ENCODE measurements at places on chromosomes 13 and 19.
A peak's percentile ranks its signal among the peaks of the same experiment; 100 is the strongest.

- peak; percentile 46 for DNase-seq
These were observed 198.7 kb upstream of the SERP2 start for GRCh38 chr13:44174769-44175425.

DNA sequence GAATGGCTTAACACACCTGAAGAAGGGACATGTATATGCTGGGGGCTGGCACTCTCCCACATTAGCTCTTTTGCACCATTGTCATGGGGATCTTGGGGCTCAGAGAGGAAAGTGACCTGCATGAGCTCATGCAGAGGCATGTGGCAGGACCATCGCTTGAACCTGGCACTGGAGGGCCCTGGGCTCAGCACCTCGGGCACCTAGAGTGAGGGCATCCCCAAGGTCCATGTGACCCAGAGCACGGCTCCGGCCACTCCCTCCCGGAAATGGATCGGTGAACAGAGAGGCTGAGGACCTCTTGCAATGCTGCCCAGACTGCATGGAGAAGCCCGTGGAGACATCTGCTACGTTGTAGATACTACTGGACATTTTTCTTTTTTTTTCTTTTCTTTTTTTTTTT lies 38.6 kb upstream of the CCNE1 start:
- no peak for DNase-seq

DNA sequence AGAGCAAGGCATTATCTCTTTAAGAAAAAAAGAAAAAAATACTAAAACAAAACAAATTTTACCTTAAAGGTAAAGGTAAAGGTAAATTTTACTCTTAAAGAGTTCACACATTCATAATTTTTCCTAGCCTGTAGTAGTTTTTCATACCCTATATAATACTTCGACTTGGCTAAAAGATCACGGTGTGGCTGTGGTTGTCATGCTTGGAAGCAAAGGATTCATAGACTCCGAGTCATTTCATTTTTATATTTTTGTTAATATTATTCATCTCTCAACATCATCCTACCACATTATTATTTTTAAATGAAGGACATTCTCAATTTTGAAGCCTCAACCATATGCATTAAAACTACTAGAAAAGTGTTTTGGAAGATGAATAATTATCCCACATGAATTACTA lies 52.7 kb downstream of the PIBF1 start:
- no peak for DNase-seq

DNA sequence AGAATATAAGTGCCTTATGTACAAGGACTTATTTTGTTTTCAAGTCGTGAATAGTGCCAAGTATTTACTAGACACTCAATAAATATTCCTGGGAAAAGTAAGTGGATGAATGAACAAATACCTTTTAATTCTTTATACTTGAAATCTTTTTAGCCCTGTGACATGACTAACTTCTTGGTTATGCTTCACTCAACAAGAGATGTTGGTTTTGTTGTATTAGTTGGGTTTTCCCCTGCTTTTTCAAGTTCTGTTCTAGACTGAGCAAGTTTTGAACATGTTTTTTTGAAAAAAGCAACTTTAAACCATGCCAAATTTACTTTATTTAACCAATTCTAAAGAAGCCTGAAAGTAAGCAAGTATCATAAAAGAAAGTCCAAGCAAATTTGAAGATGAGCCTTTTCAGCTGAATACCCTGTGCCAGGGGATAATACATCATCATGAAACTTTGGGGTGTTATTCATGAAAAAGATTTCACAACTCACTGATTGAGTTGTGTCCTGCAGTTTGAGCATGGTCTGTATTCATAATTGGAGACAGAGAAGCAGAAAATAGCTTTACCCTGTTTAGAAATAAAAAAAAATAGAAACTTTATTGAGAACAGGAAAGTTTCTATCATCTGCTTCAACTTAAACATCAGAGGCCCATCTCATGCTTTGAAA lies 11.1 kb downstream of the LMO7 start:
- peak; percentile 43 for DNase-seq

GRCh38 chr13:48199404-48199946 lies 33.5 kb upstream of the ITM2B start:
- no peak for DNase-seq

GRCh38 chr13:57569986-57570385 lies 61.6 kb upstream of the PCDH17 start:
- no peak for DNase-seq

DNA sequence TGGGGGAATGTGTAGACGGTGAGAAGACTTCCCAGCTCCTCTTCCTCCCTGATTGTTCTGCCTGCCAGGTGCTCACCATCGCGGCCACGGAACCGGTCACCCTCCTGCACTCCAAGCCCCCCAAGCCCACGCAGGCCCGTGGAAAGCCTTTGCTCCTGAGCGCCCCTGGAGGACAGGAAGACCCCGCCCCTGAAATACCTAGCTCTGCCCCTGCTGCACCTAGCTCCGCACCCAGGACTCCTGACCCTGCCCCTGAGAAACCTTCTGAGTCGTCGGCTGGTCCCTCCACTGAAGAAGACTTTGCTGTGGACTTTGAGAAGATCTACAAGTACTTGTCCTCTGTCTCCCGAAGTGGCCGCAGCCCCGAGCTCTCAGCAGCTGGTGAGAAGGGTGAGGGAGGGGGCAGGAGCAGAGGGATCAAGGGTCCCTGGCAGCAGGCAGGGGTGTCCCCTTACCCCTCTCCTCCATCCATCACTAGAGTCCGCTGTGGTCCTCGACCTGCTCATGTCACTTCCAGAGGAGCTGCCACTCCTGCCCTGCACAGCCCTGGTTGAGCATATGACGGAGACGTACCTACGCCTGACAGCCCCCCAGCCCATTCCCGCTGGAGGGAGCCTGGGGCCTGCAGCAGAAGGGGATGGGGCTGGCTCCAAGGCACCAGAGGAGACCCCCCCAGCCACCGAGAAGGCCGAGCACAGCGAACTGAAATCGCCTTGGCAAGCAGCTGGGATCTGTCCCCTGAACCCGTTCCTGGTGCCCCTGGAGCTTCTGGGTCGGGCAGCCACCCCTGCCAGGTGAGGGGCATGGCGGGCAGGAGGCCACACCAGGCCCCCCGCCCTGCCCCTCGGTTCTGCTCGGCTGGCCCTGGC lies 2.1 kb downstream of the SNAPC2 start:
- DNase-seq = no peak

GRCh38 chr13:75579529-75579928 lies 29.9 kb downstream of the UCHL3 start:
- no peak for DNase-seq

DNA sequence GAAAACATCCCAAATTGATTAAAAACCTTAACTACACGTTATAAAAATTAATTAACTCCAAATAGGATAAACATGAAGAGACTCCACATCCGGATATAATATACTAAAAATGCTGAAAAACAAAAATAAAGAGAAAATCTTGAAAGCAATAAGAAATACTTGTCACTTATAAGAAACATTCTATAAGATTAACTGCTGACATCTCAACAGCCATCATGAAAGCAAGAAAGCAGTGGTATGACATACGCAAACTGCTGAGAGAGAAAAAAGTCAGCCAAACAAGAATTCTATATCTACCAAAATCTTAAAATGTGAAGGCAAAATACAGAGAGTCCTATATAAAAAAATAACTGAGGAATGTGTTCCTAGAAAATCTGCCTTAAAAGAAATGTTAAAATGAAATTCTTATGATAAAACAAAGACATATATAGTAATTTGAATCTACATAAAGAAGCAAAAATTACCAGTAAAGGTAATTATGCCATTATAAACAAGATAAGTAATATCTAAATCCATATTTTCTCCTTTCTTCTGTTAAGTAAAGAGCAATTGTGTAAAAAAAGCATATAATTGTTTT lies 1851.1 kb downstream of the PCDH9 start:
- DNase-seq = no peak

- DNase-seq = no peak
These were observed 211.9 kb downstream of the OLFM4 start for GRCh38 chr13:53240401-53241025.

DNA sequence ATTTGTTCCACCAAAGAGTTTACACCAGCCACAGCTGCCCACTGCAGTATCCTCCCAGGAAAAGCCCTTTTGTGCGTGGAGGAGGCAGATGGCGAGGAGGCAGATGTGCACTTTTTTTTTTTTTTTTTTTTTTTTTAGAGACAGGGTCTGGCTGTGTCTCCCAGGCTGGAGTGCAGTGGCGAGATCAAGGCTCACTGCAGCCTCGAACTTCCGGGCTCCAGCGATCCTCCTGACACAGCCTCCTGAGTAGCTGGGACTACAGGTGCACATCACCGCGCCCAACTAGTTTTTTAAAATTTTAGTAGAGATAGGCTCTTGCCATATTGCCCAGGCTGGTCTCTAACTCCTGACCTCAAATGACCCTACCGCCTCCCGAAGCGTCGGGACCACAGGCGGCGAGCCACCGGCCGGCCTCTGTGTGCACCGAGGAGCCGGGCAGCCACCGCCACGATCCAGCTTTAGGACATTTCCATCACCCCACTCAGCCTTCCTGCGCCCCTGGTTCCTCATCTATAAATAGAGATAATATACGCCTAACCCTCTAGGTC lies 563 bp upstream of the PDCD5 start:
- no peak for DNase-seq

DNA sequence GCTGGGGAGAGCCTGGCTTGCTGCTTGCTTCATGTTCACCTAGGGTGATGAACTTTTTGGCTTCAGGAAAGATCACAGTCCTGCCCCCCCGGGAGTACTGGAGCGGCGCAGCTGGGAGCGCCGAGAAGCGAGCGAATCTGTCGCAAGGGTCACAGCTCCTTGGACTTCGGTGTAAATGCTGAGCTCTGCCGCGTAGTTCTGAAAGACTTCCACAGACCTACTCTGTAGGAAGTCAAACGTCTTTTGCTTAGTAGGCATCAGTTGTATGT lies 2.7 kb downstream of the ING1 start:
- peak; percentile 16 for DNase-seq

DNA sequence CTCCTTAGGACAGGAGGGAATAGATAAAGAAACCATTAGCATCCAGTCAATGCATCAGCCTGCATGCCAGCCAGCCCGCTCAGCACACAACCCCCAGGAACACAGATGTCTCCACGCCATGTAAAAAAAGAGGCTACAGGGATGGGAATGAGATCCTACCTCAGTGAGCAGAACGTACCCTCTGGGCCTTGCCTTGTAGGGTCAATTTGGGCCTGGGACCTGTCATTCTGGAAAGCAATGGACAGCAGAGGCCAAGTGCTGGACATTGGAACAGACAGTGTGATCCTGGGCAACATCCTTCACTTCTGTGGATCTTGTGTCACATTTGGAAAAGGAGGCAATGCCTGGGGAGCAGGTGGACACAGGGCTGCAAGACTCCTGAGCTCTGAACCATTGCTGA lies 26.0 kb downstream of the VSTM2B start:
- no peak for DNase-seq

DNA sequence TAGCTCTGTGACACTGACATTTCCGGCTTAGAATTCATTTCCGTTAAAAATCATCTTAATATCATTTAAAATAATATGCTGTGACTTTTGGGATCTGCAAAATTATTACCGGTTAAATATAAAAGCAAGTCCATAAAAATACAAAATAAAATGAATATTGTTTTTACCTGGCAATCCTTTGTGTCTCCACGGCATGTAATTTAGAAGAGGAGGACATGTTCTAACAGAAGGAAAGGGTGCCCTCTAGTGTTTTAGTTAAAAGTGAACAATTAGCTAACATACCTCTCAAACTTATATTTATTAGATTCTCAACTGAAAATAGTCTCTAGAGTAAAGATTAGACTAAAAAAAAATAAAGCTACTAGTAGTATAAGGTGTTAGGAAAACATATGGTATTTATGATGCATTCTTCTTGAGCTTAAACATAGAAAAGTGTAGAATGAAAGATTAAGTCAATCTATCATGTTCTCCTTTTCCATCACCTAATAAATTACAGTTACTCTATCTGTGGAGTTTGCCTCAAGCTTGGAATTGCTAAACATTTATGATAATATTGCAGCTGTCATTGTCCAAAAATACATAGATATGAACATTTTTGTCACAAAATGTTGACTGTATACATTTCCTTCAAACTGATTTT lies 676.7 kb upstream of the SPRY2 start:
- DNase-seq = peak; percentile 12

DNA sequence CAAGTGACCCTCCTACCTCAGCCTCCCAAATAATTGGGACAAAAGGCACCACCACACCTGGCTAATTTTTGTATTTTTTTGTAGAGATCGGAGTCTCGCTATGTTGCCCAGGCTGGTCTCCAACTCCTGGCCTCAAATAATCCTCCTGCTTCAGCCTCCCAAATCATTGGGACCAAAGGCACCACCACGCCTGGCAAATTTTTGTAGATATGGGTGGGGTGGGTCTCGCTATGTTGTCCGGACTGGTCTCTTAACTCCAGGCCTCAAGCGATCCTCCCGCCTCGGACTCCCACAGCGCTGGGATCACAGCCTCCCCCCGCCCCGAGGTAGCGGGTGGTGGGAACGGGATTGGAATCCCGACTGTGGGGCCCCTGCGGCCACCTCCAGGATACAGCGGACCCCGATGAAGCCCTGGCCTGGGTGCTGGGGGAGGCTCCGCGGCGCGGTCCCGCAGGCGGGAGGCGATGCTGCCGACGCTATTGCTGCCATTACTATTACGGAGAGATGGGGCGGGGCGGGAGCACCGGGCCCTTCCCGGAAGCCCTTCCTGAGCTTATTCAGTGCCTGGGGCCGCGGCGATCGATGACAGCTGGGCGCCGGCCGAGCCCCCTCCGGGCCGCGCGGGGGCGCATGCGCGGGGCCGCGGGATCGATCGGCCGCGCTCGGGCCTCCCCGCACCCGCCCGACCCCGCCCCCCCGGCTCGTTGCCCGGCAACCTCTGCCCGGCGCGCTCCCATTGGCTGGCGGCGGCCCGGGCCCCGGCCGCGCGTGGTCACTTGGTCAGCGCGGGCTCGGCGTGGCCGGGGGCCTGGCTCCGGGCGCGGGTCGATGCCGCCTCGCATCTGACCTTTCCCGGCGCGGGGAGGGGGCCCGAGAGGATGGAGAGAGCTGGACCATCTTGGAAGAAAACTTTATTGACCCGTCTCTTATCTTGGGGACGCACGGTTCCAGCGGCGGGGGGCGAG lies 27.9 kb upstream of the ONECUT3 start:
- DNase-seq = peak; percentile 27

DNA sequence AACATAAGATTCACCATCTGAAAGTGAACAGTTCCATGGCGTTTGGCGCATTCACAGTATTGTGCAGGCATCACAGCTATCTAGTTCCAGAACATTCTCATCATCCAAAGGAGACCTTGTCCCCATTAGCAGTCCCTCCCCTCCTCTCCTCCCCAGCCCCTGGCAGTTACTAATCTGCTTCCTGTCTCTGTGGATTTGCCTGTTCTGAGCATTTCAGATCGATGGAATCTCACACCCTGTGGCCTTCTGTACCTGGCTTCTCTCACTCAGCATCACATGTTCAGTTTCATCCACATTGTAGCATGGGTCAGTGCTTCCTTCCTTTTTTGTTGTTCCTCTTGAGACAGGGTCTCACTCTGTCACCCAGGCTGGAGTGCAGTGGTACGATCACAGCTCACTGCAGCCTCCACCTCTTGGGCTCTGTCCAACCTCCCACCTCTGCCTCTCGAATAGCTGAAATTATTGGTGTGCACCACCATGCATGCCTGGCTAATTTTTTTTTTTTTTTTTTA lies 34.6 kb downstream of the CRTC1 start:
- DNase-seq = no peak
